ENCODE measurements at places on chromosomes 3 and 15.

DNA sequence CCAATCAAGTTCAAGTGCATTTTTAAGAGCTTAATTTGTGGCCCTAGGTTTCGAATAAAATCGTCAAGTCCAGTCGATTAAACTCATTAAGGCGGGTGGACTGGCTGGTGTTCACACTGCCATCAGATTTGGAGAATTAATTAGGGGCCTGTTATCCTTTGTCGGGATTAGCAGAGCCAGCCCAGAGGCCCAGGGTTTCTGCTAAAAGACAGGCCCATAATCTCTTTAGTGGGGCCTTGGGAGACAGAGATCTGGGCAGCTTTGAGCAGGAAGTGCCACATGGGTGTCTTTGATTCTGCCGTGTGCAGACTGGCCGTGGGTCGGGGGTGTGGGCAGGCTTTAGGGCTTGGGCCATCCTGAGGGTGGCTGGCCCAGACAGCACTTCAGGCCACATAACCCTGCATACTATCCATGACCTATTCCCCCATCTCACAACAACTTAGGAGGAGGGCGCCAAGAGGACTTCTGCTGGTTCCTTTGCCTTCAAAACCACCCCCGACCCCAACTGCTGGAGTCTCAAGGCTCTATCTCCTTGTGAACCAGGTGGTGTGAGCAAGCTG, 94.7 kb downstream of the PLXNA1 start:
- no peak for ATAC-seq

- ATAC-seq = no peak
Observed at GRCh38 chr15:49421991-49422390, 1.1 kb upstream of the FGF7 start.

- no peak for ATAC-seq
Observed at GRCh38 chr3:18791182-18791581, 357.1 kb upstream of the KCNH8 start.

- no peak for ATAC-seq
Observed at GRCh38 chr3:123042413-123042812, 14.8 kb upstream of the SEMA5B start.
